ENCODE measurements at places on chromosomes 5 and 9.

DNA sequence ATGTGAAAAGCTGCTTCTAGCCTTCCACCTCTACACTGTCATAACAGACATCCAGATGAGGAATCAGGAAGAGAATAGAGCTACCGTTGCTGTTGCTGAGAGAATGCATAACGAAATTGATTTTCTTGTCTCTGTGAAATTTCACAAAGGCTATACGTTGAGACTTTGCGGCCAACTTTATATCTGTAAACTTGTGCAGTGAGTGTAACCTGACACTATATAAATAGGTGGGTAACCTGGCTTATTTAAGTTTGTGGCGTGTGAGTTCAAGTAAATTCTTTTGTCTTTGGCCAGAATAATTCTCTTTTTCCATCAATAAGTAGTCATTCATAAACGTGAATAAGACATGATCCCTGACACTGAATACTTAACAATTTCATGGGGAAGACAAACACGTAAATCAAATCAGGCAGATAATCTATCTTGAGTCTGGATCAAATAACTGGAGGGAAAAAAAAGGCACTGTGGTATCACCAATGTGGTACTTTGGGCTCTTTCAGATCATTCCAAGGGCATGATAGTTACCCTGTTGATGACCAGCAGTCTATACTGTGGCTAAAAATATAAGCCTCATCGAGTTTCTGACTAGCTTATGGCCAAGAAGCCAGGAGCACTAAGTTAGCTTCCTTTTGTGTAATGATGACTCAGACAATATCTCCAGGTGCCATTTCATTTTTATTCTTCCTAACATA, 98.2 kb upstream of the RASA1 start:
- DNase-seq: no peak

DNA sequence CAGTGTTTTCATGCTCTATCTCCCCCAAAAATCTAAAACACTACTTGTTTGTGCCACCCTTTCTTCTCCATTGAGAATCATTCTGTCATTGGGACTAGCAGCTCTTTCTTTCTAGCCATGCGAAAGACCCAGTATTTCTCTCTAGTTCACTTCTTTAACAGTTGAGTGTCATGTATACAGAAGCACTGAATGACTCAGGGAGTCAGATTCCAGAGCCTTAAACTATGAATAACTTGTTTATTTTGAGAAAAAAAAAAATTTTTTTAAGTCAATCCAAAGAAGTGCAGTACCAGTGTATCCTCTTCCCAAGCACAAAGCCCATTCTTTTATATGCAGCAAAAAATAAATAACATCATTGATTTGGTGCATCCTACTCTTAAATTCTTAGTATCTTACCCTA, 415.4 kb upstream of the GRAMD2B start:
- no peak for DNase-seq

DNA sequence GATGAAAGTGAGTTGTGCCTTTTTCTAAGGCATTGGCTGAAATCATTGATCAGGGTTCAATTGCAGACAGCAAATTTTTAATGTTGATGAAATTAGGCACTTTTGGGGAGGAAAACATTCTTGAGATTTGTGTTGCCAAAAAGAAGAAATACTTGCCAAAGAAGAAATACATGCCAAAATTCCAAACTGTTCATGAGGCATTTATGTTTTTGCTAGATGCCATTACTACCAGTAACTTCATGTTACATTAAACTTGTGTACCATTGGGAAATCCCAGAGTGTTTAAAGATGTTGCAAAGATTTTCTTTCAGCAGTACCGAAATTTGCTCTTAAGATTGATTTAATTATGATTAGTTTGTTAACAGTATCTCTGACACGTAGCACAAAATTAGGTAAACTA, 7.0 kb downstream of the XRCC4 start:
- no peak for DNase-seq

DNA sequence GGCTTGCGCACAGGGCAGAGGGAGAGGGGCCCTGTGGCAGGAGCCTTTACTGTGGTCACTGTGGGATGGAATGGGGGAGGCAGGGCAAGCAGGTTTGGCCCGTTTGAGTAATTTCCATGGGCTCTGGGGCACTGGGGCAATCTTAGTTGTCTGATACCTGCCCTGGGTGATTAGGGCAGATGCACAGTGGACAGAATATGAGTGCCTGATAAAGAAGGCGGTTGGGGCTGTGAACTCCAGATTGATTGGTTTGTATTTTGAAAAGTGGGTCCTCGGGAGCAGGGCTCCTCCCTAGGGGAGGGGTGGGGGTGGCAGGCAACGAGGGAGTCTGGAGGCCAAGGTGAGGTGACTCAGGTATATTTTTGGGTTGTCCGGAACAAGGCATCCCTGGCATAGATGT, 247.5 kb downstream of the NSG2 start:
- DNase-seq: no peak

GRCh38 chr9:99867536-99867935, 38.9 kb upstream of the STX17 start:
- DNase-seq: no peak

DNA sequence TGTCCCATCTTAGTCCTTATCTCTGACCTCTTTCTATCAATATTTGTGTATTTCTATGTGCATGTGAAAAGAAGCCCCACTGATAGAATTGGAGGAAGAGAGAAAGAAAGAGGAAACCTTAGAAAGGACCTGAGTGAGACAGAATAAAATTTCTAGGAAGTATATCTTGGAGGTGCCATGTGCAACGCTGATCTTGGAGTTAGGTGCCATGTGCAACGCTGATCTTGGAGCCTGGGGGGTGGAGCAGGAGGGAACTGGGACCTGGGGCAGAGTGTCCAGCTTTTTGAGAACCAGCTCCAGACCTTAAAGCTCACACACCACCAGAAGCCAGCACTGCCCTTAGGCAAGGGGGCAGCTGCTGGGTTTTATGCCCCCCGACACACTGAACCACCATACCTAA, 89.4 kb downstream of the SHC3 start:
- no peak for DNase-seq

DNA sequence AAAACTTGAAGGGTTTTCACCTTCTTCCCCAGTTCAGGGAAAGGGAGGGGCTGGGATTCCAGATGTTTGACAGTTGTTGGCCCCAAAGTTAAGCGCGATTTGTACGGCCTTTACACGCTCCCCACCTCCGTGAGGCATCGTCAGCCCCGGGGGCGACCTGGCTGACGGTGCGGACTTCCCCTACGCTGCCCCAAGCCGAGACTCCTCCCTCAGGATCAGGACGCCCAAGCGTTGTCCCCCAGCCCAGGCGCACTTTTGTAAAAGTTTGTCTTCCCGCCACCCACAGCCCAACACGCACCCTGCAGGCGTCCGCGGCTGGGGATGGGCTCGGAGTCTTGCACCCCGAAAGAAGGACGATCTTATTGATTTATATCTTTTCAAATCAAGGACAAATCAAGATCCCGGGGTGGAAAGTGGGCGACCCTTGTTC, 713 bp downstream of the MOB3B start:
- no peak for DNase-seq

GRCh38 chr9:15717290-15717967, 164.6 kb downstream of the CCDC171 start:
- no peak for DNase-seq

- peak; percentile 39 for DNase-seq
These were observed 1.1 kb downstream of the PTGER4 start for GRCh38 chr5:40680741-40681362.

- no peak for DNase-seq
These were observed 930 bp downstream of the ANKS6 start for GRCh38 chr9:98795295-98795955.

DNA sequence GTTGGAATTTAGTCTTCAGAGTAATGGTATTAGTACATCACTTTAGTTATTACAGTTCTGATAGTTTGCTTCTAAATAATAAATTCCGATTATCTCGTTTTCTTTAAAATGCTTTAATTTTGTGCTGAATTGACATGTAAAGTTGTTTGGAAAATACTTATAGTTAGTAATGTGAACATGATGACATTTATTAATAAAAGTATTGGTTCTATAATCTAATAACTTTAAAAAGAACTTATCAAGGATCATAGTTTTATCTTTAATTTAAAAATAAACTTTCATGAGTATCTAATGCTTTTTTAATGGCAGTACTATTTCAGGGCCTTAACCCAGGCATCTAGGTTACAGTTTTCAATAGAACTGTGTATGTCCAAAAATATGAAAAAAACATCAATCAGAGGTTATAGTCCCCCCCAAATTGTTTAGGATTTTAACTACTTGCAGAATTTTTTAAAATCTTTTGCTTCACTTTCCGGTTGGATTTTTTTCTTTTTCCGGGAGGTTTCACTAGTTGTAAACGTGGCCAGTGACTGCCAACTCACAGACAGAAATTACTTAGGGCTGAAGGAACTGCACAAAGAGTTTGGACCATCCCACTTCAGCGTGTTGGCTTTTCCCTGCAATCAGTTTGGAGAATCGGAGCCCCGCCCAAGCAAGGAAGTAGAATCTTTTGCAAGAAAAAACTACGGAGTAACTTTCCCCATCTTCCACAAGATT, 680 bp downstream of the GPX8 start:
- no peak for DNase-seq

DNA sequence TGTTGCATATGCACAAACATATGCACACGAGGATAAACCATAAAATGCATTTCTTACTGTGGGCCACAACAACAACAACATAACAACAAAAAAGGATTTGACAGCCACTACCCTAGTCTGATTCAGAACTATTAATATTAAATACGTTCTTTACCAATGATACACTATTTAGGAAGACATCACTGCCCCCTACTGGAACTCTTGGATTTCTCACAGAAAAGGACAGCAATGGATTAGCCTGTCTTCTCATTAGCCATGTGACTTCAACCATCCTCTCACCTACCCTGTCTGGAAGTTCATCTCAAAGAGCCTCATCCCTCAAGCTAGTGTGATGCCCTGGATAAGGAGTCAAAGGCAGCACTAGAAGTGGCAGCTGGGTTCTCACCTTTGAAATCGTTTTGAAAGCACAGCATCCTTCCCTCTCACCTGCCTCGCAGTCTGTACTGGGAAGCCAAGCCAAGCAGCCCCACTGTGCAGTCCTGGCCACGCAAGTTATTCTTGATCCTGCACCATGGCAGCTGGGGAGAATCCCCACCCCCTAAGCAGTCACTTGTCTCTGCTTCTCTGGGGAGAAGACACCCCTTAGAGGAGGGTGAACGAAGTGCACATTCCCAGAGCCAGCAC, 64.6 kb downstream of the SH3TC2 start:
- DNase-seq: peak; percentile 38

GRCh38 chr9:78074385-78075291, 43.0 kb upstream of the GNAQ start:
- DNase-seq: no peak

- no peak for DNase-seq
These were observed 9.3 kb downstream of the OBP2B start for GRCh38 chr9:133199648-133200321.

DNA sequence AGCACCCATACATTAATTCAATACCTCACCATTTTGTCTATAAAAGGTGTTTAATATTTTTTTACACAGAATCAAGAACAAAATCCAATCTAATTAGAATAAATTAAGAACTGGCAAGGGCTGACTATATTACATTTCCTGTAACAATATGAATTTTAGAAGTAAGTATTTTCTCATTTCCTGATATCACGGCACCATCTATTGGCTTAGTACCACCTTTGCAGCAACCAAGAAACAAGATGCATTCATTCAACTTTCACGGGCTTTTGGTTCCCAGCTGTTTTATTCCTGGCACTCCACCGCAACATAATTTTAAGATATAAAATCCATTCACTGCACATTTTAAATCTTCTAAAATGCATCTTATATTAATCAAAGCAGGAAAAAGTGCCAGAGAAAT, 20.6 kb downstream of the PSMB7 start:
- DNase-seq: no peak

GRCh38 chr5:62149879-62150278, 156.1 kb upstream of the KIF2A start:
- DNase-seq: no peak

GRCh38 chr9:20632705-20633104, 10.4 kb upstream of the MLLT3 start:
- DNase-seq: no peak

- no peak for DNase-seq
These were observed 13.3 kb upstream of the LPCAT1 start for GRCh38 chr5:1536871-1537602.
